Hematopoietic multipotent progenitor cell treated with erythropoietin and hydrocortisone succinate and interleukin-3 and kit ligand, for 4 days (in vitro differentiated cells): ENCODE measurements at places on chromosomes 11 and 22.

DNA sequence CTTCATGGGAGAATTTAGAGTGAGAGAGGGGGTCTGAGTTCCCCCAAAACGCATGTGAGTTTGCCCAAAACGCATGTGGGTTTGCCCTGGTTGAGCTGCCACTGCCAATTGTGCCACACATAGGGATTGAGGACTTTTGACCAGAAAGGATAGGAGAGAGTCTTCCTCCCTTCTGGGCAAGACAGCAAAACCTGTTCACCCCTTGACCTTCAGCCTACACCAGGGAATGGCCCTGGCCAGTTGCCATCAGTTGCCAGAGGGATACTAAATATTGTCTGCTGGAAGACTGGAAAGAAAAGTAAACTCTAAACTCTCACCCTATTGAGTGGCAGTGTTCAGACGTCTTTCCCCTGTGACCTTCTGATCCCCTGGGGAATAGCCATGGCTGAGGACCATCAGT is 363.8 kb downstream of the DLG2 start:
- no peak for DNase-seq

DNA sequence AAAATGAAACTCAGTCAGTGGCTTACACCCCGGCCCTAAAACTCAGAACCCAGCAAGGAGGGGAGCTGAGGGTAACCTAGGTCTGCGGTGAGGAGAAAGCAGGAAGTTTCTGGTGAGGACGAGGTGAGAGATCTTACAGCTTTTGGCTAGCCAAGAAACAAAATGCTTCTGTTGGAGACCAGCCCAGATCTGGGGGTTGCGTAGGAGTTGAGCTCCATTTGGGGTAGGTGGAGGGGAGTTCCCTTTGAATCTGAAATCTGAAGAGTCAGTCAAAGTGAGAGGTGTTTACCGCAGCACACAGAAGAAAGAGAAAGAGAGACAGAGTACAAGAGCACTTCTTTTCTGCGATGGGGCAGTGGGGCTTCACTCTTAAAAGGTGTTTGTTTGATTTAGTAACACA is 29.6 kb downstream of the EHF start:
- peak; percentile 73 for DNase-seq

GRCh38 chr11:112630496-112630895 is 330.7 kb upstream of the NCAM1 start:
- no peak for DNase-seq

GRCh38 chr11:129973809-129974208 is 28.8 kb downstream of the PRDM10 start:
- no peak for DNase-seq

DNA sequence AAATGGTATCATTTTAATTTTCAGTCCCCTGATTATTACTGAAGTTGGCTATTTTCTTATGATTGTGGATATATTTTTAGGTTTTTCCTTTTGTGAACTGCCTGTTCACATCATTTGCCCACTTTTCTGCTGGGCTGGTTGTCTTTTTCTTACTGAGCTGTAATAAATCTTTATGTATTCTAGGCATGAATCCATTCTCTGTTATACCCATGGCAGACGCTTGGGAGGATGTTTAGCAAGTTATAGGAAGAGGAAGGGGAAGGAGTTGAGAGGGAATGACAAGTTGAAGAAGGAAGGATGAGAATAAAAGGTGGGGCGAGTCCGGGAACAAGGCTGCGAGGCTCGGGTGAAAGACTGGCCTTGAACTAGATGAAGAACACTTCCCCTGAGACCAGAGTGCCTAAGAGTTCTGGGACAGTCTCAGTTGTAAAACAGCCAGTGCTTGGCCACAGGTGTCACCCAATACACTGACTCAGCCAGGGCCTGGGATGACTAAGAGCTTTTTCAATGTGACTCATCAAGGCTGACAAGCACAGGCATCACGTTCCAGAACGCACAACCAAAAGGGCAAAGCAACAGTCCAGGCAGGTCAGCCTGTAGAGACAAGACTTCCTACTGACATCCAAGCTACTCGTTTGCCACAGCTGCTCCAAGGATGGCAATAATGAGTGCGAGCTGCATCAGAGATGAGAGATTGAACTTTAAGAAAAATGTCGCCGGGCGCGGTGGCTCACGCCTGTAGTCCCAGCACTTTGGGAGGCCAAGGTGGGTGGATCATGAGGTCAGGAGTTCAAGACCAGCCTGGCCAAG is 35.2 kb downstream of the LRFN4 start:
- DNase-seq, result peak; percentile 72

DNA sequence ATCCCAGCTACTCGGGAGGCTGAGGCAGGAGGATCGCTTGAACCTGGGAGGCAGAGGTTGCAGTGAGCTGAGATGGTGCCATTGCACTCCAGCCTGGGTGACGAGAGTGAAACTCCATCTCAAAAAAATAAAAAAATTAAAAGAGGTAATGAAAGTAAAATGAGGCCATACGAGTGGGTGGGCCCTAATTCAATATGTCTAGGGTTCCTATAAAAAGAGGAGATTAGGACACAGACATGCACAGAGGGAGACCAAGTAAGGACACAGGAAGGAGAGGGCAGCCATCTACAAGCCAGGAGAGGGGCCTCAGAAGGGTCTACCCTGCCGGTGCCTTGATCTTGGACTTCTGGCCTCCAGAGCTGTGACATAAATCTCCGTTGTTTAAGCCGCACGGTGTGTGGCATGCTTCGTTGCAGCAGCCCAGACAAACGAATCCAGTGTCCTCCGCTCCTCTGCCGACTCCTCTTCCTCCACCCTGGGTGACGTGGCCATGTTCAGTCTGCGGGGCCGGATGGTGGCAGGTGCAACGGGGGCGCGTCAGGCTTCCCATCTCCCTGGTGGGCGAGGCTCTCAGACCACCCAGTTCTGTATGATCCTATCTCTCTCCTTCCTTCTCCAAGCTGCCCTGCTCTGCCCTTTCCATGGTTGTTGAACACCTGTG is 51.6 kb upstream of the PARVG start:
- DNase-seq, result no peak

DNA sequence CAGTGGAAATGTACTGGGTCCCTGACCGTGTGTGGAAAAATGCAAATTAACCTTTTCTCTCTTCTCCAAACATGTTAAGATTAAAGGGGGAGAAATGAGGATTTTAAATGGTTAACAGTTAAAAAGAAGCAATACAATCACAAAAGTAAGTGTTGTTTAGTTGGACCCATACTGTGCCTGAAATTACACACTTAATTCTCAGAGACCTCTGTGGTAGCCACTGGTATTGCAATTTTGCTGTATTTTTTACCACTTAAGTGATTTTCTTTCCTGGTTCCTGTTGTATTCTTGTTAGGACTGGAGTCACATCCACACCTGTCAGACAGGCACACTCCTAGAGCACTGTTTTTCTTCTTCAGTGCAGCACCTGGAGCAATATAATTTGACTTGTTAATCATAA is 179.6 kb upstream of the PDGFD start:
- DNase-seq, result peak; percentile 20

- no peak for DNase-seq
Measured at GRCh38 chr11:86719781-86720463, 47.5 kb upstream of the ME3 start.

GRCh38 chr11:35323076-35323868 is 96.1 kb downstream of the SLC1A2 start:
- no peak for DNase-seq

GRCh38 chr11:15683528-15683927 is 568.8 kb downstream of the INSC start:
- DNase-seq, result no peak

GRCh38 chr22:45704648-45705047 is 33.0 kb downstream of the ATXN10 start:
- DNase-seq, result no peak

- DNase-seq, result peak; percentile 75
Measured at GRCh38 chr11:833114-833791, 501 bp downstream of the CD151 start.

GRCh38 chr11:132821014-132821413 is 711.3 kb downstream of the OPCML start:
- no peak for DNase-seq

DNA sequence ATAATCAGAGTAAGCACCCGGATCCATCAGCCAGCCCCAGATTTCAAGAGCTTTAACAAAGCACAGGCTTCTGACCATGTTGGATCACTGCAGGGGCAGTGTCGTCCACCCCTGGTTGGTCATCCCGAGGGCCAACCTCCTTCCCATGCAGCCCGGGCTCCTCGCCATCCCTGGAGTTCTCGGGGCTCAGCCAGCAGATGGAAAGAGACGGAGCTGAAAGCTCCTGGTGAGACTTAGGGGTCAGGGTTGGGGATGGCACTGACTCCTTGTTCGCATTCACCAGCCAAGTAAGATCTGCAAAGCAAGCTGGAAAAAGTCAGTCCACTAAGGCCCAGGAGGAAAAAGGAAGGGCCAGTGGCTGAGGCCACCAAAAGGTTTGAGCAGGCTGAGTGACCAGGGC is 888.9 kb downstream of the BRD1 start:
- DNase-seq, result no peak

- DNase-seq, result peak; percentile 25
Measured at GRCh38 chr11:59141673-59142460, 789 bp upstream of the FAM111A start.

DNA sequence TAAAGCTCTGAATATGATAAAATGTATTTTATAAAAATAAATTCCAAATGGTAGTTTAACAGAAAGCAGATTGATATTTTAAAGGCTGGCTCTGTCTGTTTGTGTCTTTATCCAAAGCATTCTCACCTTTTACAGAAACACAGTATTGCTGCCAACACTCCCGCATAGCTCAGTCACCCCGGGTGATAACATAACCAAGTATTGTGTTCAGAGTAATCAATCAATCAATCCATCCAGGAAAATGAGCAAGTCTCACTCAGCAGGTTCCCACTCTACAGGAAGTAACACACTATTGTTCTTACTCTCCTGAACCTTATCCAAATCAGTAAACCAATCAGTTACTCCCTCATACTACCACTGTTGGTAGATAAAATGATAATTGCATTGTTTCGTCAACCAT is 203.4 kb downstream of the LRRC4C start:
- DNase-seq, result no peak

- peak; percentile 50 for DNase-seq
Measured at GRCh38 chr11:128544471-128545051, 42.8 kb downstream of the ETS1 start.

DNA sequence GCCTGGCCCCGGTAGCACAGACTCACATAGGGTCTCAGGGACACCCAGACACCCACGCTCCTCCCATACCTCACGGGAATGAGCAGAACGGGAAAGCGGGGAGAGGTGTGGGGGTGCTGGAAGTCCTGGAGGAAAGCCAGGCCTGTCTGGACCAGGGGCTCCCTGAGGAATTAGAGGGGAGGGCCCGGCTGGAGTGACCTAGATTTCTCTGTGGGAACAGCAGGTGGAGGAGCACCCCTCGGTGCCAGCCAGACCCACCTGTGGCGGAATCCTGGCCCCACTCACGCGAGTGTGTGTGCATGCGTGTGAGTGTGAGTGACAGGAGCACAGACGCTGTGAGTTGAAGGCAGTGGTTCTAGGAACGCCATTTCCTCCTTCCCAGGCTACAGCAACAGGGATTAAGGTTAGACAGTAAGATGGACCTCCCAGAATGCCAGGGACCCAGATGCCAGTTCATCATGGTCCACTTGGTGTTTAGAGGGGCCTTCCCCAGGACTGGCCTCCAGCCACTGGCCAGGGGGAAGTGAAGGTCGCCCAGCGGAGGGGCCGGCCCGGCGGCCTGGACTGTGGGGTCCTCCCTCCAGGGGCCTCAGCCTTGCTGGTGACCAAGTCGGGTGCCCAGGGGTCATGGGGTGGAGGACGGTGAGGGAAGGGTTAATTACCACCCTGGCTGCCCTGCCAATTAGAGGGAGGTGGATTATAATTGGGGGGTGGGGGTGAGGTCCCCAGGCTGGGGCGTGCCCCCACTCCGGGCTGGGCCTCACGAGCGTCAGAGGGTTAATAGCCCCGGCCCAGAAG is 1.0 kb downstream of the PKP3 start:
- DNase-seq, result no peak

DNA sequence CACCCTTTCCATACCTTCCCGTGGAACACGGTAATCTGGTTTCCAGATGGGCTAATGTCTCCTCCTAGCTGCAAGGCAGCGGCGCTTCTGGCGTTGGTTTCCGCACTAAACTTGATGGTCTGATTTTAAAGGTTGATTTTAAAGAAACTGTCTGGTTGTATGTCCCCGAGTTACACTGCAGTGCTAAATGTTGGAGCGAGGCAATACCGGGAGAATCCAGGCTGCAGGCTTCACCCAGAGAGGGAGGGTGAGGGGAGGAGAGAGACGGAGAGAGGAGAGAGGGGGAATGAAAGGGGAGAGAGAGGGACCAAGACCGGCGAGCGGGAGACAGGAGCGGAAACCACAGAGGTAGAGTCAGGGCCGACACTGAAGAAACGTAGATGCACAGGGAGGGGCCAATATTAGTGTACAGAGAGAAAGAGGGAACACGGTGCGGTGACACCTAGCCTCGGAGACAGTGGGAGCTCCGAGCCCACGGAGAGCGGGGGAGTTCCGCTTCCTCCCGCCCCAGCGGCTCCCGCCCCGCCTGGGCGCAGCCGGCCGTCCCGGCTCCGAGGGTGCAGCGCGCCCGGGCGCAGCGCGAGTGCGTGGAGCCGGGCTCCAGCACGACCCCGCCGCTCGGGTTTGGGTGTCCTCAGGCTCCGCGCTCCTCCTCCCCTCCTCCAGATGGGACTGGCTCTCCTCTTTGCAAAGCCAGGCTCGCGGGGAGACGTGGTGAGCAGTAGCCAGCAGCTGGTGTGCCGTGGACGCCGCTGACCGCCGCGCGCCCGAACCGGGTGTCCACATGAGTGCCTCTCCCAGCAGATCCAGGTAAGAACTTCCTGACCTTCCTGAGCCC is 71.9 kb upstream of the GRAMD1B start:
- DNase-seq, result peak; percentile 20

GRCh38 chr11:47186700-47187695 is 764 bp upstream of the PACSIN3 start:
- peak; percentile 70 for DNase-seq

DNA sequence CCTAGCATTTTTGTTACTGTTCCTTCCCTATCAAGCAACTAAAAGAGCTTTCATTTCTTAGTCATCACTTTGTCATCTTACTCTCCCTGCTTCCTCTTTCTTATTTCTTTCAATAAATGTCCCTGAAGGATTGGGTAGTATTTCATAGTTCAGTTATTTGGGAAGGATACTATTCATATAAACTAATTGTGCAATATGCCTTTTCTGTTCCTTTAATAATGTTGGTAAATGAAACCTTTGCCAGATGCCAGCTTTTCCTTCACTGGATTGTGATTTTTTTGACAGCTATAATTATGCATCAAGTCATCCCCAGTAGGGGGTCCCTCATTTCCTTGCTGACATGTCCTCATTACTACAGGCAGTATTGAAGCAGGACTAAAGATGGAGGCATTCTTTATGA is 101.7 kb downstream of the ATM start:
- no peak for DNase-seq

DNA sequence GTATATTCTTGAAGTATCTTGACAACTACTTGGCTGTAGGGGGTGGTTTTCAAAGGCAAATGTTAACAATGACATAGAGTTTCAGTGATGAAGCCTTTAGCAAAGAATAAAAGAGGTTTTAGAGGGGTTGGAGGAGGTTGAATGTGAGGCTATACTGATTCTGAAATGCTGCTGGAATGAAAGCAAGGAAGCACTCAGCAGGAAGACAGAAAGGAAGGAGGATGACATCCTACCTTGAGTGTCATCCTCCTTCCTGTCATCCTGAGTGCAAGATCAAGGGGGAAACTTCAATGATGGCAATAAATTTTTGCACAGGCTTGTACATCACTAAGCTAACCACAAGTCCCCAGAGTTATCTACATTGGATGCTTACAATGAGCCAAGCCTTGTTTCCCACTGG is 120.5 kb downstream of the APIP start:
- no peak for DNase-seq
